Spleen (tissue), 13 donors: ENCODE measurements at places on chromosomes 7 and 10. TPM values are rescaled to one million over a fixed set of nuclear protein-coding genes. Genes with fewer than 3 reads are reported as not detected.
A peak's percentile ranks its signal among the peaks of the same experiment; 100 is the strongest.

- H3K27ac ChIP-seq = no peak overlapping the region
- no peaks in the 10 kb centered on the region for H3K36me3 ChIP-seq
- H3K4me1 ChIP-seq = no peaks in the 10 kb centered on the region
- H3K4me3 ChIP-seq = no peak overlapping the region
- H3K27me3 ChIP-seq = no peaks in the 10 kb centered on the region
These were observed 190.7 kb upstream of the CHRM2 start for GRCh38 chr7:136677471-136678365.

DNA sequence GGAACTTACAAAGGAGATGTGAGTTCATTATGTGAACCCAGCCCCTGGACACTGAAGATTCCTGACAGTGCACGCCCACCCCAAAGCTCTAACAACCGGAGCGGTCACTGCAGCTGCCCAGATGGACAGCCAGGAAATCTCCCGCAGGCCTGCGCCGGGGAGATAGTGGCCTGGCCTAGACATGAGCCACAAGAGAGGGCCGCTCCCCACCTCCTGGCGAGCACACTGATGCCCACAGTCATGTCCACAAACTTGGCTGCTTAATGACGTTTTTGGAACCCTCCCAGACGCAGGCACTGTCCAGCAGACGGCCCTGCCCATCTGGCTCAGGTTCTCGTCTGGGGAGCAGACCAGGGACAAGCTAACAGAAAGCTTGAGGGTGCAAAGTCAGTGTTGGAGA lies 34.2 kb downstream of the TCERG1L start:
- no peaks in the 10 kb centered on the region for H3K36me3 ChIP-seq
- DNase-seq = peak; percentile 57
- H3K4me3 ChIP-seq = no peak overlapping the region
- no peak overlapping the region for H3K27ac ChIP-seq
- no peaks in the 10 kb centered on the region for H3K27me3 ChIP-seq

DNA sequence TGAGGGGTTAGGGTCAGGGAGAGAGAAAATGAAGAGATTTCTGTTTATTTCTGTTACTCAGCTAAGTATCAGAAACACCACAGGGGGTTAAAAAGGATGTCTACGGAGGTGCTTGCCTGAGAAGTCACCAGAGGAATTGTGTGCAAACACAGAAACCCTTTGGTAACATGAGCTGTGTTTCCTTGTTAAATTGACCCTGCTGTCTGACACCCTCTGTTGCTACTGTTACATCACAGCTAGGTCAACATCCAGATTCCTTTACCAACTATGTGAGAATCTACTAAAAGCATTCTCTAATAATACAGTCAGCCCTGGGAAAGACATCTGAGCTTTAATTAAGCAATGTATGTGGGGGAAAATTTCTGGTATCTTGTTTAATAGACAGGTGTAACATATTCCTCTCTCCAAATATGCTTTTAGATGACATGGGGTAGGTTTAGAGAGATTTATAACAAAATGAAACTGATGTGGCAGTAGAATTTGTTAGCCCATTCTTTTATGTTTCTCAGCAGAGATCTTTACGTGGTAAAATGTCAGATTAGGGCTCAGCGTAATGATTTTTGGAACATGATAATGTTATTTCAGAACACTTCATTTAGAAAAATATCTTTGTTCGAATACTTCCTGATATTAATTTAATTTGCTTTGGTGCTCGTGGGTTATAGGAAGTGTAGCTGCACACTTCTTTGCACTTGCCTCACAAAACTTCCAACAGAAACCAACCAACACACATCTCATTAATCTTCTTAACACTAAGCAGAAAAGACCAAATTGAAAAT lies 168.0 kb upstream of the AHR start:
- peaks cover 6% of the 10 kb centered on the region for H3K4me1 ChIP-seq
- no peak for DNase-seq
- H3K4me3 ChIP-seq = no peak overlapping the region
- H3K27ac ChIP-seq = no peak overlapping the region
- H3K27me3 ChIP-seq = no peaks in the 10 kb centered on the region

GRCh38 chr10:21372651-21373410 lies 152.7 kb downstream of the SKIDA1 start:
- H3K36me3 ChIP-seq = no peaks in the 10 kb centered on the region
- H3K4me1 ChIP-seq = no peaks in the 10 kb centered on the region
- H3K4me3 ChIP-seq = peak overlapping the region; percentile 6
- H3K27me3 ChIP-seq = no peaks in the 10 kb centered on the region
- peak overlapping the region; percentile 45 for H3K27ac ChIP-seq
- no peak for DNase-seq

- H3K4me3 ChIP-seq = no peak overlapping the region
- DNase-seq = no peak
- H3K36me3 ChIP-seq = no peaks in the 10 kb centered on the region
- no peak overlapping the region for H3K27ac ChIP-seq
These were observed 808.4 kb downstream of the NXPH1 start for GRCh38 chr7:9241826-9242225.

- no peak for DNase-seq
- H3K27me3 ChIP-seq = no peaks in the 10 kb centered on the region
- no peaks in the 10 kb centered on the region for H3K36me3 ChIP-seq
These were observed 429.7 kb downstream of the EXOC4 start for GRCh38 chr7:133682364-133683181.

DNA sequence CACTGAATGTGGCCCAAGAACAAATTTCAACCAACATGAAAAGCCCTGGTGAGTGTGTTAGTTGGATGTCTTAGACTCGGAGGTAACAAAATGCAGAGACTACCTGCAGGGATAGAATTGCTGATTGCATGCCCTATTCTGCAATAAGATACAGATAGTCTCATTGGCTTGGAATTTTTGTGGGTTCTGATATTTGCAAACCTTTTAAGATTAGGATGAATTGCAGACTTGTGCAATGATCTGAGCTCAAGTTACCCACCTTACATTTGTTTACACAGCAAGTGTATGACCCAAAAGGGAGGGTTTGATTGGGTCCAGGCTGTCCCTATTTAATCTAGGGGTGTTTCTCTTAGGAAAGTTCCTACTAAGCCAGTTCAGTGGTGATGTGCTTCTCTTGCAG lies 45.4 kb downstream of the GPR37 start:
- no peak overlapping the region for H3K4me3 ChIP-seq
- DNase-seq = no peak
- H3K36me3 ChIP-seq = no peaks in the 10 kb centered on the region
- no peaks in the 10 kb centered on the region for H3K27me3 ChIP-seq

Gene CBX3
- 89.7 TPM for total RNA-seq

Gene TRIM74
- total RNA-seq = not detected

Gene BAMBI
- 38.0 TPM for total RNA-seq
